ENCODE measurements at places on chromosomes 1 and 21.
A peak's percentile ranks its signal among the peaks of the same experiment; 100 is the strongest.

DNA sequence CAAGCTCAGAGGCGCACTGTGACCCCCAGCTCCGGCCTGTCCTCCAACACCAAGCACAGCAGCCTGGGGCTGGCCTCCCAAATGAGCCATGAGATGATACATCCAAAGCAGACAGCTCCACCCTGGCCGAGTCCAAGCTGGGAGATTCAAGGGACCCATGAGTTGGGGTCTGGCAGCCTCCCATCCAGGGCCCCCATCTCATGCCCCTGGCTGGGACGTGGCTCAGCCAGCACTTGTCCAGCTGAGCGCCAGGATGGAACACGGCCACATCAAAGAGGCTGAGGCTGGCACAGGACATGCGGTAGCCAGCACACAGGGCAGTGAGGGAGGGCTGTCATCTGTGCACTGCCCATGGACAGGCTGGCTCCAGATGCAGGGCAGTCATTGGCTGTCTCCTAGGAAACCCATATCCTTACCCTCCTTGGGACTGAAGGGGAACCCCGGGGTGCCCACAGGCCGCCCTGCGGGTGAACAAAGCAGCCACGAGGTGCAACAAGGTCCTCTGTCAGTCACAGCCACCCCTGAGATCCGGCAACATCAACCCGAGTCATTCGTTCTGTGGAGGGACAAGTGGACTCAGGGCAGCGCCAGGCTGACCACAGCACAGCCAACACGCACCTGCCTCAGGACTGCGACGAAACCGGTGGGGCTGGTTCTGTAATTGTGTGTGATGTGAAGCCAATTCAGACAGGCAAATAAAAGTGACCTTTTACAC lies 29.1 kb downstream of the SLC19A1 start:
- no peak for DNase-seq

- DNase-seq = peak; percentile 11
These were observed at the start of gene LAMC2 for GRCh38 chr1:183185941-183186490. Gene LAMC2, plus strand, starts transcription at chr1:183186264. Its CDS starts 89 bp downstream, at chr1:183186353.

- no peak for DNase-seq
These were observed 50.1 kb downstream of the ADAMTS5 start for GRCh38 chr21:26916799-26917198.

DNA sequence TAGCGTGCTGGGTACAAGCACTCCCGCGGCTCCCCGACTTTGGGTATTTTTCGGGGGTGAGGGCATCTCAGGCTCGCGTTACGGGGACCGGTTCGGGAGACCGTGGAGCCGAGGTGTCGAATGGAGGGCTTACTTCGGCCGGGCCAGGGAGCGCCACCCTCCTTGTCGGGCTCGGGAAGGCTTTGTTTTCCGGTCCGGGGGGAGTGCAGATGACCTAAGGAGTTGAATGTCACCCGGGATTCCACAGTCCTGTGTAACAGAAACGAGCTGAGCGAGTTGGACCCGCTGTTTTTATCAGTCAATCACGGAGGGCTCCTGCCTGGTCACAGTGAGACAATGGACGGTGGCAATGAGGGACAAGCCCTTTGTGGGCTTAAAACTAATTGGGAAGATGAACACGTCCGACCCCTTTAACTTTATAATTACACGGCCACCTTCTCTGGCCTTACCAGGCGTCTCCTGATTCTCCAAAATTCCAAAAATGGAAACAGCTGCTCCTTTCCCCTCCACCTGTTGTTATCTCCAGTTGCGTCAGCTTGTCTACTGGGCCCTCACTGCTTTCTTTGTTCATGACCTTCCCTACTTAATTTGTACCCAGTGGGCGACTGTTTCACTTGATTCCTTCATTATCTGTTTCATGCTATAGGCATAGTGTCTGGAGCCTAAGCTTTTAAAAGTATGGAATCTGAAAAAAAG lies 929 bp upstream of the TRIM45 start:
- DNase-seq = no peak

GRCh38 chr1:3570066-3570986 lies 41.0 kb downstream of the MEGF6 start:
- DNase-seq = no peak

GRCh38 chr21:41207401-41208375 lies 39.7 kb downstream of the BACE2 start:
- no peak for DNase-seq

DNA sequence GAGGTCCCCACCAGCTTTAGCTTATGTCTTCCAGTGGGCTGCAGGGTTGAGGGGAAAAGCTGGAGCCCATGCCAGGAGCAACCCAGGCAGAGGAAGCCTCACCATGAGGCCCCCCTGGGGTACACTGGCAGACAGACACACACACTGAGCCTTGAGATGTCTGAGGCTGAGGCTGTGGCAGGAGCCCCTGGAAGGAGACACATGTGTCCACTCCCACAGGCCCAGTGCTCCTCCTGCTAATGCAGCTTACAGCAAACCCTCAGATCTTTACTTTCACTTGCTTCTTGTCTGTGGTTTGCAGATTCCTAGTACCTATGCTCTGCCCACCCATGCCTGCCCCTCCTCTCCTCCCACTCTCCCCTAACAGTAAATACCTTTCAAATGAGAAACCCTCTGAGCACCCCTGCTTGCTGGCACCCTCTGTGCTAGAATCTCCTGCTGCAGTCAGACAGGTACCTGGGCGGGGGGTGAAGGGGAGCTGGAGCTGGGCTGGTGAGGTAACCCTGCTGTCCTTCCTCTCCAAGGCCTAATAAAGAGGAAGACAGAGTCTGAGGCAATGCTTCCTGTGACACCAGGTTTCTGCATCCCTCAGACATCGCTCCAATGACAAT lies 63.4 kb upstream of the NEK2 start:
- DNase-seq = peak; percentile 55

DNA sequence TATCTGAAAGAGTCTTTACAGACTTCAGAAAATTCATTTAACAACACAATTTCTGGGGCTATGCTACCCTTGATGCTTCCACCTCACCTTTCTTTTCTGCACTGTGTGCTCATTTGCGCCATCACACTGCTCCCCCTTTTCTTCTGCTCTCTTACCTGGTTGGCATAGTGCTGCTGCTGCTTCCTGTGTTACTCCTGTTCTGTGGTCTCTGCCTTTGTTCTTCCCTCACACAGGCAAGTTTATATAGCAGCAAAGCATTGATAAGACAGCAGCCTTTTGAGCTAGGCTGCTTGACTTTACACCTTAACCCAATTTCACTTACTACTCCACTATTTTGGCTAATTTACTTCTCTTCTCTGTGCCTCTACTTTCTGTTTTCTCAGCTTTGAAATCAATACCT lies 18.3 kb downstream of the SGIP1 start:
- no peak for DNase-seq

- no peak for DNase-seq
These were observed 92.5 kb upstream of the IRF2BP2 start for GRCh38 chr1:234702342-234703000.

- no peak for DNase-seq
These were observed 104.9 kb upstream of the RUNX3 start for GRCh38 chr1:25034736-25035522.

DNA sequence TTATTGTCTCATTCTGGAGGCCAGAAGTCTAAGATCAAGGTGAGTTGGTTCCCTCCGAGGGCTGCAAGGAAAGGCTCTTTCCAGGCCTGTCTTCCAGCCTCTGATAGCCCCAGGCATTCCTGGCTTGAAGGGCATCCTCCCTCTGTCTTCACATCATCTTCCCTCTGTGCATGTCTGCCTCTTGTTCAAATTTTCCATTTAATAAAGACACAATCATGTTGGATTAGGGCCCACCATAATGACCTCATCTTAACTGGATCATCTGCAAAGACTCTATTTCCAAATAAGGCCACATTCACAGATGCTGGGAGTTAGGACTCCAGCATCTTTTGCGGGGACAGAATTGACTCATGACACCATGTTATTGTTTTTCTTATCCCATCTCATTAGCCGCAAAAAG lies 24.5 kb downstream of the HUNK start:
- DNase-seq = no peak

DNA sequence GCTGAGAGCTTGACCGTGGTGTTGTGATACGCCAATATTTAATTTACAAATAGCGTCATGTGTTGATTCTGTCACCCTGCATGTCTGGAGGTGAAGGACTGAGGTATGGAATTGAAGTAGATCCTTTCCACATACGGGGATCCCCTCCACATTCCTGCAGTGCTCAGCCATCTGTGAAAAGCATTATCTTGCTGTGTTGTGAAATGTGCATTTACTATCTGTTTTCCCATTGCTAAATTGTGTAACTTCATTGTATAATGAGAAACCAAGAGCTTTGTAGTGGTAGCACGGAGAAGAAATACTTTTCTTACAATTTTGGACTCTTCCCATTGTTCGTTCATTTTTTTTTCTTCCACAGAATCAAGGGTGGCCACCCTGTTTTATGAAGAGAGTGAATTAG lies 577.3 kb upstream of the ZP4 start:
- no peak for DNase-seq

DNA sequence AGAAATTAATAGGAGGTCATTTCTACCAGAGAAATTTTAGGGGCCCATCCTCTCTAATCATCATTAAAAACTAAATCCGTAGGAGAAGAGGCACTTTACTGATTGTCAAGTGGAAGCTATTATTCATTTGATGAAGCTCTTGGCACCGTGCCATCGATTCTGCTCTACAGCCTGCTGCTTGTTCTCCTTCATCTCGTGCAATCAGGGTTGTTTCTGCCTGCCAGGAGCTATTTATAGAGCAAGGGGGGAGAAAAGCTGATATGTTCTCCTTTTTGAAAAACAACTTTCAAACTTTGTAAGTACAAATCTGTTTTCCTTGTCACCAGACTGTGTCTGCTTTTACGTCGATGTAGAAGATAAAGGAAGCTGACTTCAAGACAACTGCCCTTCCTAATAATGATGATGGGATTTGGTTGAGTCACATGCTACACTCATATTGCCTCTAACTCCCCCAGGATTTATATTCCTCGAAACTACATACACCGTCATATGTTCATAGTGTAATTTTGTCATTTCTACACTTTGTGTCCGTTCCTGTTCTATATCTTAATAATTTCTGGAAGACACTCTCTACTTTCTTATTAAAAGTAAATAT lies 169.6 kb upstream of the LHX8 start:
- DNase-seq = no peak

GRCh38 chr1:199020051-199020450 lies 381.2 kb downstream of the PTPRC start:
- DNase-seq = no peak

DNA sequence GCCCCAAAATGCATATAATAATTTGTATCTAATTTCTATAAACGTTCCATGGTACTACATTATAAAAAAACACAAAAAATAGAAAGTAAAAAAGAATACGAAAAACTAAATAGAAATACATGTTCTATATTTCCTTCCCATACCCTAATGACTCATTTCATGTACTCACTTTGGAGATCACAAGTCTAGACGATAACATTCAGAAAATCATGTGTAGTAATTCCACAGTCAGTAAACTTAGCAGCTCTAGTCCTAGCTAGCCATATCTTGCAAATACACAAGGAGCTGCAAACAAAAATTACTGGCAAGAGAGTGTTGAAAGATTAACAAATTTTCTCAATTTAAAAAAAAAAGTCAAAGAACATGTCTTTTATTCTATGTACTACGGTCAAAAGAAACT lies 1.4 kb downstream of the GOLPH3L start:
- no peak for DNase-seq

DNA sequence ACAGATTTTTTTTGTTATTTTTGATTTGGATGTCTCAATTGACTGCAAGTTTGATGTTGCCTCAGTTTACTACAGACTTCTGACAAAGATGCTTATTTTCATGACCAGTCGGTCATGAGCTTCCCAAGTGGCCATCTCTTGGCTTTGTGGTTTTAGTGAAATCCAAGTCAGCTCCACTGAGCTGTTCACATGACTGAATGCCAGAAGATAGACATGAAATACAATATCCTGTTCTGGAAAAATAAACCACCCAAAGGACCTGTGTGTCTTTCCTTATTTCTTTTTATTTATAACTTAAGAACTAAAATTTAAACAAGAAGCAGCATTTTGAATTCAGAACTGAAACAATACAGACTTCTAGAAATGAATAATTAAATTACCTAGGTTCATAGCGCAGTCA lies 89.3 kb downstream of the HMCN1 start:
- no peak for DNase-seq

Measured in nucleus accumbens (tissue), 56 donors.